ENCODE measurements at places on chromosomes 6 and 20.
A peak's percentile ranks its signal among the peaks of the same experiment; 100 is the strongest.

- no peak for DNase-seq
These were observed 3.7 kb upstream of the NCOA6 start for GRCh38 chr20:34829191-34829590.

DNA sequence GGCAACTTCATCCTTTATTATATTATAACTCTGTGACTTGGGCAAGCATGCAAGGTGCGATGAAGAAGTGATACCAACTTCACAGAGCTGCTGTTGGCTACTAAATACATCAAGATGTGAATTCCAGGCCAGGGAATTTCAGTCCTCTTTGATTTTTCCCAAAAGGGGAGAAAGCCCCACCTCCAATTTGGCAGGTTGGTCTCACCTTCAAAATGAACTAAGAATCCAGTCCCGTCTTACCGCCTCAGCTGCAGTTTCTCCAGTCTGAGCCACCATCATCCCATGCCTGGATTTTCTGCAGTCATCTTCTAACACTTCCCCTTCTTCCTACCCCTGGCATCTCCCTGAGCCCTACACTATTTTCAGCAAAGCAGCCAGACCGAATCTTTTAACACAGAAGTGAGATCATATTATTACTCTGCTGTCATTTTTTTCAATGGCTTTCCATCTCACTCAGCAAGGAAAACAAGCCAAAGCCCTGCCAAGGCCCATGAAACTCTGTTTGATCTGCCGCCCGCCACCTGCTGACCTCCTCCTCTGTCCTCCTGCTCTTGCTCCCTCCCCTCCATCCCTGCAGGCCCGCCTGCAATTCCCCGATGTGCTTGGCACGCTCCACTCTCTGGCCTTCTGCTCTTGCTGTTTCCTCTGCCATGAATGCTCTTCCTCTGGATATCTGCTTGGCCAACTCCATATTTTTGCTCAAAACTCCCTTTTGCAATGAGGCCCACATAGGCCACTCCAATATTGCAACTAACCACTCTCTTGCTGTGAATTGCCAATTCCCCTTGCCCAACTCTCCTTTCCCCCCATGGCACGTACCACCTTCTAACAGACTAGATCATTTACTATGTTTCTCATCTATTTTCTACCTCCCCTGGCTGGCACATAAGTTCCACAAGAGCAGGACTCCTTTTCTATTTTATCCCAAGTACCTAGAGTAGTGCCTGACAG, 46.0 kb upstream of the TAGAP start:
- DNase-seq, result no peak

GRCh38 chr6:13357551-13358075, 29.3 kb upstream of the TBC1D7 start:
- DNase-seq, result peak; percentile 19

DNA sequence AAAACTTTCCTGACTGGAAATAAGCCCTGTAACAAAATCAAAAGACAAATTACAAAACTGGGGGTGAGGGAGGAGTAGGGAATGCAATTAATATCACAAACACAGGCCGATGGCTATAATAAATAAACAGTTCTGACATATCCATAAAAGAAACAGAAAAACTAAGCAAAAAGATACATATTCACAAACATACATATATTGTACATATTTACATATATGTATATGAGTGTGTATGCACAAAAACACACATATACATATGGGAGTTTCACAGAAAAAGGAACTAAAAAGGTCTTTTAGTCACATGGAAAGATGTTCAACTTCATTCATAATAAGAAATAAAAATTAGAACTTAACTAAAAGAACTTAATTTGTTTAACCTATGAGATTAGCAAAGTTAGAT, 292.7 kb downstream of the TFAP2A start:
- DNase-seq, result no peak

GRCh38 chr20:64062596-64063388, at the start of gene TCEA2:
Gene TCEA2, plus strand, starts transcription at chr20:64063198. Its CDS starts 115 bp downstream, at chr20:64063313.
- peak; percentile 98 for DNase-seq

DNA sequence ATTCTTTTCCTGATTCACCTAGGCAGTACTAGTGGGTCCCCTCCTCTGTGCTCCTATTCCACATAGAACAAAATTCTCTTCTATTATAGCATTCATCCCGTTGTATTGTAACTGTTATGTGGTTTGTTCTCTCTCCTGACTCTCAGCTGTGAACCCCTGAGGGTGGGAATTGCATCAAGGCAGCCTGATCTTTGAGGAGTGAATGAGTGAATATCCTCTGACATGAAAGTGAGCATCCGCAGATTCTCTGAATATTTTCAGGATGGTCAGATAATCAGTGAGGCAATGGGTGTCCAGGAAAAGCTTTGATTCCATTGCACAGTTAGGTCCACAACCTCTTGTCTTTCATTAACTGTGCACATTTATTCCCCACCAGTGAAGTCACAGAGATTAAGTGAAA, 67.6 kb upstream of the SLC22A23 start:
- DNase-seq, result no peak

GRCh38 chr6:109770779-109771178, 79.7 kb downstream of the FIG4 start:
- DNase-seq, result no peak

- no peak for DNase-seq
These were observed 136.3 kb upstream of the ESR1 start for GRCh38 chr6:151671195-151671594.

- no peak for DNase-seq
These were observed 94.0 kb upstream of the RALGAPA2 start for GRCh38 chr20:20806121-20807095.
